NCI-H146 (cell line): ENCODE measurements at places on chromosomes 1 and 21.

- no peak for DNase-seq
Measured at GRCh38 chr21:45534636-45535331, 7.5 kb downstream of the SLC19A1 start.

GRCh38 chr21:39867198-39867650, at the start of gene PCP4:
PCP4 (plus strand) TSS chr21:39867438; CDS start chr21:39867502, 64 bp downstream.
- DNase-seq = peak; percentile 89

DNA sequence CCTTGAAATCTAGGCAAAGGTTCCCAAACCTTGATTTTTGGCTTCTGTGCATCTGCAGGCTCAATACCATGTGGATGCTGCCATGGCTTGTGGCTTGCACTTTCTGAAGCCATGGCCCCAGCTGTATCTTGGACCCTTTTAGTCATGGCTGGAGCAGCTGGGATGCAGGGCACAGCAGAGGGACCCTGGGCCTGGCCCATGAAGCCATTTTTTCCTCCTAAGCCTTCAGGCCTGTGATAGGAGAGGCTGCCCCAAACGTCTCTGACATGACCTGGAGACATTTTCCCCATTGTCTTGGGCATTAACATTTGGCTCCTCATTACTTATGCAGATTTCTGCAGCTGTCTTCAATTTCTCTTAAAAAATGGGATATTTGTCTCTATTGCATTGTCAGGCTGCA, 97.4 kb downstream of the NPHS2 start:
- DNase-seq = no peak

GRCh38 chr1:80154176-80154575, 1147.6 kb upstream of the ADGRL4 start:
- no peak for DNase-seq

DNA sequence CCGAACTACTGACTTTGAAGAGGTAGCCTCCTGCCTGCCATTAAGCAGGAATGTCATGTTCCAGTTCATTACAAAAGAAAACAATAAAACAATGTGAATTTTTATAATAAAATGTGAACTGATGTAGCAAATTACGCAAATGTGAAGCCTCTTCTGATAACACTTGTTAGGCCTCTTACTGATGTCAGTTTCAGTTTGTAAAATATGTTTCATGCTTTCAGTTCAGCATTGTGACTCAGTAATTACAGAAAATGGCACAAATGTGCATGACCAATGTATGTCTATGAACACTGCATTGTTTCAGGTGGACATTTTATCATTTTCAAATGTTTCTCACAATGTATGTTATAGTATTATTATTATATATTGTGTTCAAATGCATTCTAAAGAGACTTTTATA, 159.8 kb upstream of the SGIP1 start:
- no peak for DNase-seq

- DNase-seq = no peak
Measured at GRCh38 chr1:1183833-1184775, 10.4 kb downstream of the TTLL10 start.

DNA sequence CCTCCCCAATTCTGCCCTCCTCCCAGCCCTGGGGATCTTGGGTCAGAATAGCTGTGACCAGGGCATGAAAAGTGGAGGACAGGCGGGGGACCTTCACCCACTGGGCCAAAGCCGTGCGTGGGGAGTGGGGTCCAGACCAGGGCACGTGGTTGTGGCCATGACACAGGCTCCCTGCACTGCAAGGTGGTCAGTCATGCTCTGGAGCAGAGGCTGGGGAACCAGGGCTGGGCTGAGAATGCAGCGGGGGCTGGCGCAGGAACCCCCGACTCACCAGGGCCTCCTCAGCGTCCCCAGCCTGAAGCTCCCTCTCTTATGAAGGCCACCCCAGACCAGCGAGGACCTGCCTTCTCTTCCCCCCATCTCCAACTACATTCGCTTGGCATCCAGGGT, 2.7 kb downstream of the DVL1 start:
- DNase-seq = no peak

- peak; percentile 19 for DNase-seq
Measured at GRCh38 chr1:9651565-9652378, at the start of gene PIK3CD. PIK3CD (plus strand) TSS chr1:9651731; CDS start chr1:9710456, 58,725 bp downstream.

GRCh38 chr21:36710729-36711048, 11.8 kb downstream of the SIM2 start:
- no peak for DNase-seq

DNA sequence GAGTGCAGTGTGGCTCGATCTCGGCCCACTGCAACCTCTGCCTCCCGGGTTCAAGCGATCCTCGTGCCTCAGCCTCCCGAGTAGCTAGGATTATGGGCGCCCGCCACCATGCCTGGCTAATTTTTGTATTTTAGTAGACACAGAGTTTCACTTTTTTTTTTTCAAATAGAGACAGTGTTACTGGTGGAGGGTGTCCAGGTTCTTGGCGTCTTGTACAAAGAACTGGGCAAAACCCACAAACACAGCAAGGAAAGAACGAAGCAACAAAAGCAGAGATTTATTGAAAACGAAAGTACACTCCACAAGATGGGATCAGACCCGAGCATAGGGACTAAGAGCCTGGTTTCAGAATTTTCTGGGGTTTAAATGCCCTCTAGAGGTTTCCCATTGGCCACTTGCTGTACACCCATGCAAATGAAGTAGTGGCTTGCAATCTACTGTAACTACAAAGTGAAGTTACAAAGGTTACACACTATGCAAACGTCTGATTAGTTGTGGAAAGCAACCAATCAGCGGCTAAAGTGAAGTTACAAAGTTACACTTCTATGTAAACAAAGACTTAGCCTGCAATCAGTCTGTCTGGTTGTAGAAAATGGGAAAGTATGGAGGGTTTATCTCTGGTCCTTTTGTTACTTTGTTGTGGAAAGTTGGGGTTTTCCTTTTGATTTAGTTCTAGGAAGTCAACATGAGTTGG, 199.1 kb downstream of the DYRK1A start:
- DNase-seq = no peak

GRCh38 chr21:15204140-15204969, 139.6 kb upstream of the NRIP1 start:
- no peak for DNase-seq

DNA sequence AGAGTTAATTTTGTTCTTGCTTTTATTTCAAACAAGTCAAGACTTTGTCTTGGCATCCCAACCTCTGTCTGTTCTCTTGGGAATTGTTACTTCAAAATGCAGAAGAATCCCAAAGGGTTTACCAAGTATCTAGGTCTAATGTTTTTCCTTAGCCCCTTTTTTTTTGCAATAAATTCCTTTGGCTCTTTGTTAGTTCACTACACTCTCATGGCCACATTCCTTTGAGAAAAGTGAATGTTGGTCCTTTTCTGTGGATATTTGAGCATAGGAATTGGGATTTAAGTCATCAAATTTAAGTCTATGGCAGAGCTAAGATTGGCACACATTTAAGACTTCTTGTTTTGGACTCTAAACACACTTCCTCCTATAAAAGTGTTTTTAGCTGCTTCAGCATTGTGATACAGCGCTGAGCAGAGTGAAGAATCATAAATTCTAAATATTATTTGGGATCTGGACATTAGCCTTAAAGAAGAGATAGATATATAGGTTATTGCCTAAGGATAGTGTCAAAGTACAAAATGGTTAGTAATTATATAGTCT, 1.9 kb downstream of the BTF3L4 start:
- no peak for DNase-seq

GRCh38 chr1:44355582-44356305, 687 bp upstream of the ERI3 start:
- peak; percentile 7 for DNase-seq

GRCh38 chr21:25313829-25314228, 293.5 kb downstream of the MRPL39 start:
- peak; percentile 71 for DNase-seq

GRCh38 chr1:59605184-59605583, 209.6 kb upstream of the HOOK1 start:
- no peak for DNase-seq
